NCI-H774 (cell line): ENCODE measurements at places on chromosomes 1 and 21.

DNA sequence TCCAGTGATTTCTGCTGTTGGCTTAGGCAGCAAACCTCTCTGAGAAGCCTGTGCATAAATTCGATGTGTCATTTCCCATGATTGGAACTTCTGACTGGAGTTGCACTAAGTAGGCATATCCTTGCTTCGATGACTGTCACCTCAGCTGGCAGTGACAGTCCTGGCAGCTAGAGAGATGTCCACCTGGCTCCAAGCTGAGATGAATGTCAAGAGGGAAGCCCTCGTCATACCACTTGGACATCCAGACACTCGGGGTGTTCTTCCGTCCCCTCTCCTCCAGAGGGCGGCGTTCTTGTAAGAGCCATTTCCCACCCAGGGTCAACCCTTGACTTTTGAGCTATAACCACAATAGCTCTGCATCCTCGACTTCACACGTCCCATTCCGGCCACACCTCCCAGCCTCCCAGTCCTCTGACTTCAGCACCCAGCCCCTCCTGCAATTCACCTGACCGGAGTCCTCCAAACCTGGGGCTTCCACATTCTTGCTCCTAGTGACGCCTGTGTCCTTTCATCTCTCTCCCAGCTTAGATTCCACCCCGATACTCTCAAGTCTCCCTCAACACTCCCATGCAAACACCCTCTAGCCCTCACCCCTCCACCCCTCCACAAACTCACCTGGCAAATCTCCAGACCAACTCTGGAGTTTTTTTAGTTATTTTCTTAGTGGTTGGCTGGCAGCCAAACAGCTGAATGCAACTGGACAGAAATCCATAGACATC is 17.3 kb downstream of the CA6 start:
- DNase-seq: no peak

GRCh38 chr1:220757441-220757840 is 9.3 kb downstream of the MTARC2 start:
- no peak for DNase-seq

GRCh38 chr1:221891708-221892107 is 149.8 kb upstream of the DUSP10 start:
- DNase-seq: no peak

GRCh38 chr1:166432655-166433054 is 265.9 kb upstream of the FAM78B start:
- DNase-seq: no peak

DNA sequence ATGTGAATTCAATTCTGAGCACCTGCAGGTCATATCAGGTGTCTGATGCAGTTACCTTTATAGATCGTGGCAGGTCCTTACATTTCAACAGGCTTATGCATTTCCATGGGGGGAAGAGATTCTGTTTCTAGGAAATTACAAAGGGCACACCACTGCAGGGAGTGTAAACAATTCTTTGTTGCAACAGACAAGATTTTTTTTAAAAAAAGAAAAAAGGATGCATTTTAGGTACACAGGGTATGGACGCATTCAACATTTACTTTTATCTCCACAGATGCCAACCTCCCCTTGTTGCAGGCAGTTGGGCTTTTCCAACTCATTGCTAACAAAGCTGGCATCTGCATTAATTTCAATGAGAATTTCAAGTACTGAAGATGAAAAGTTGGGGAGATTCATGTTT is 13.5 kb upstream of the TEKT2 start:
- no peak for DNase-seq

DNA sequence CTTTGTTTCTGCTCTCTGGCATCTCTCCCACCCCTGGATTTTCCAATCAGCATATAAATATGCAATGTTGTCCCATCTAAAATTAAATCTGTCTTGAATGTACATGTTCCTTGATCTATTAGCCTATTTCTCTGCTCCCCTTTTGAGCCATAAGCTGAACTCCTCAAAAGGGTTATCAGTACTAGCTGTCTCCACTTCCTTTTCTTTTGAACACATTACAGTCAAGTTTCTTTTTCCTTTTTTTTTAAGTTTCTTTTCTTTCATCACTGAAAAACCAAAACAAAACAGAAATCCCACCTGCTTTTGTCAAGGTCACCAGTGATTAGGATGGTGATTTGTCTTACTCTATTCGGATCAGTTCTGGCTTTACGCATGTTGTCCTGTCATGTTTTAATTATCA is 29.3 kb downstream of the XCL2 start:
- no peak for DNase-seq

- DNase-seq: no peak
These were observed 36.3 kb upstream of the RAP1GAP start for GRCh38 chr1:21705303-21705980.

GRCh38 chr1:155996166-155996565 is 17.8 kb upstream of the ARHGEF2 start:
- no peak for DNase-seq

GRCh38 chr1:46315669-46316403 is 12.3 kb downstream of the UQCRH start:
- no peak for DNase-seq

GRCh38 chr1:161193561-161194235 is 5.2 kb downstream of the ADAMTS4 start:
- no peak for DNase-seq

GRCh38 chr1:40044110-40044509 is 3.6 kb downstream of the CAP1 start:
- DNase-seq: no peak

DNA sequence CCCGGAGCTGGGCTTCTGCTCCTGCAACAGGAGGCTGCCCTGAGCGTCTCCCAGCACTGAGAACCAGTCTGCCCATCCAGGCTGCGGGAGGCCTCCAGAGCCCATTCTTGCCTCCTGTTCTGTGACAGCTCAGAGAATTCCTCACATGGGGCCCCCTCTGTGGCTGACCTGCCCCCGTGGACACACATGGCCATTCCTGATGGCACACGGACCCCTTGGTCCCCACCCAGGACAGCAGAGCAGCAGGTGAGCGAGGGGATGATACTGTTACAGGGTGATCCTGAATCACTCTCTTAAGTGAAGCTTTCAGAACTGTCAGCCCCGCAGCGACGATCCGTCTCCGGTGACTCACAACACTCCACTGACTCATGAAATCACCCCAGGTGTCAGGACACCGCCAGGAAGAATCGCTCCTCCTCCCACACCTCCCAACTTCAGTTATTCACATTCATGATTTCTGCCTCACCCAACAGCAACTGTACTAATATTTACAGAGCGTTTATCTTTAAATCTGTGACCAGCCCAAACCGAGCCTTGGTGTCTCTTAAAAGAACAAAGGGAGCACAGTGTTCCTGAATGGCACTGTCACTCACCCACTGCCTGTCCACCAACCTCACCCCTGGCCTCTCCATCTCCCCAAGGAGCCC is 22.5 kb downstream of the CHD5 start:
- DNase-seq: peak; percentile 31

GRCh38 chr1:245489838-245490237 is 335.1 kb downstream of the KIF26B start:
- DNase-seq: no peak

GRCh38 chr1:2447276-2448097 is 28.6 kb upstream of the PLCH2 start:
- no peak for DNase-seq
